ENCODE measurements at places on chromosomes 4 and X.
A peak's percentile ranks its signal among the peaks of the same experiment; 100 is the strongest.

- no peak for DNase-seq
These were observed 46.9 kb upstream of the SYTL5 start for GRCh38 chrX:37959212-37960021.

DNA sequence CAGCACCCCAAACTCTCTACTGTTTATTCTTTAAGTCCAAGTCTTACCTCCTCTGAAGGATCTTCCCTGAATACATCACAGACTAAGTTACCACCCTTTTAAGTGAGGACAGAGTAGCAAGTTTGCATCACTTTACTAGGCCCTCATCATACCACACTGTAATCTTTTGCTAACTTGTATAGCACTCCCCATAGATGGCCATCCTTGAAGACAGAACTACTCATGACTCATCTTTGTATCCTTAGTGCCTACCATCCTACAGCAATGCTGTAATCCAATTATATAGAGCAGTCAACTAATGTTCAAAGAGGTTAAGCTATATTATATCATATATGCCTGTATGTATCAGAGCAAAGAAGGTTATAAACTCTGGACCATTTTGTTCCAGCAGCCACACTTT lies 101.4 kb downstream of the ADAMTS3 start:
- DNase-seq = no peak

DNA sequence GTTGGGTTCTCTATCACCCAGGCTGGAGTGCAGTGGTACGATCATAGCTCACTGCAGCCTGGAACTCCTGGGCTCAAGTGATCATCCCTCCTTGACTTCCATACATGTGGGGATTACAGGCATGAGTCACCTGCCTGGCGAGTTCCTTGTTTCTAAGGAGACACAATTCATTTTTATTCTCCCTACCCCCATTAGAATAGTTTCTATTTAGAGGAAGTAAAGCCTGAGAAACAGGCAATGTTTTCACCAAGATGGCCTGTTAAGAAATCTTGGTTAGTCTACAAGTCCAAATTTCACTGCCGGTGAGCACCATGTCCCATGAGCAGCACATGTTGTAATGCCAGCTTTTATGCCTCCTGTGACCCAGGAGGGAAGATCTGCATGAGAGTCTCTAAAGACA lies 5.7 kb downstream of the CYBB start:
- no peak for DNase-seq

DNA sequence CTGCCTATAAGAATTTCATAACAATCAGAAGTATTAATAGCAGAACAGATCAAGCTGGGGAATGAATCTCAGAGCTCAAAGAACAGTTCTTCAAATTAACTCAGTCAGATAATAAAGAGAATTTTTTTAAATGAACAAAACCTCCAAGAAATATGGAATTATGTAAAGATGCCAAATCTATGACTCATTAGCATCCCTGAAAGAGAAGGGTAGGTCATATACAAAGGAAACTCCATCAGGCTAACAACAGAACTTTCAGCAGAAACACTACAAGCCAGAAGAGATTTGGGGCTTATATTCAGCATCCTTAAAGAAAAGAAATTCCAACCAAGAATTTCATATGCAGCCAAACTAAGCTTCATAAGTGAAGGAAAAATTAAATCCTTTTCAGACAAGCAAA lies 28.6 kb downstream of the CBR4 start:
- DNase-seq = no peak

- DNase-seq = no peak
These were observed 37.9 kb downstream of the CUL4B start for GRCh38 chrX:120522820-120523219.

DNA sequence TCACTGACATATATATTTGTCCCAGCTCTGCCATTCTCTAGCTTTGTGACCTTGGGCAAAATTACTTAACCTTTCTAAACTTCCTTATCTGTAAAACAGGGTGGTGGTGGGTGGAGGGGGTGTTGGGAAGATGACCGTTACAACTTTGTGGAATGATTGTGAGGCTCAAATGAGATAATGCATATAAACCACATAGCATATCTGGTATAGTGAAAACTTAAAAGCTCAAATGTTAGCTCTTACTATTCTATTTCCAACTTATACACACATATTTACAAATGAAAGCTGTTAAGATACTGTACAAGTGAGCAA lies 52.9 kb upstream of the HPRT1 start:
- DNase-seq = no peak

DNA sequence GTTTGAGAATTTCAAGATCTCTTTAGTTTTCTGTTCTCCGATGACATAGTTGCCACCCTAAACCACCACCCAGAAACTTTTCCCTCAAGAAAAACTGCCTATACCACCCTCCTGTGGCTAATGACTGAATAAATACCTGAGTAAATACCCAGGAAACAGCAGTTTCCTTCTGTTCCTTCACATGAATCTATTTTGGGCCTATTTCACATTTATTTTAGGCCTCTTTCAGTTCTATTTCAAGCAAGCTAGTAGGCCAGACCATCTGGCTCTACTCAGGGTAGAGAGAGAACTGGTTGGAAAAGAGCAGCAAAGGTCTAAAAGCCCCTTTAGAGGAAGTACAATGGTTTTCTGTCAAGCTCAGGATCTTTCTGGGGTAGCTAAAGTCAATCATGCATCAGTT lies 23.4 kb downstream of the ARHGEF9 start:
- no peak for DNase-seq

- no peak for DNase-seq
These were observed 24.6 kb downstream of the NYX start for GRCh38 chrX:41471786-41472185.

DNA sequence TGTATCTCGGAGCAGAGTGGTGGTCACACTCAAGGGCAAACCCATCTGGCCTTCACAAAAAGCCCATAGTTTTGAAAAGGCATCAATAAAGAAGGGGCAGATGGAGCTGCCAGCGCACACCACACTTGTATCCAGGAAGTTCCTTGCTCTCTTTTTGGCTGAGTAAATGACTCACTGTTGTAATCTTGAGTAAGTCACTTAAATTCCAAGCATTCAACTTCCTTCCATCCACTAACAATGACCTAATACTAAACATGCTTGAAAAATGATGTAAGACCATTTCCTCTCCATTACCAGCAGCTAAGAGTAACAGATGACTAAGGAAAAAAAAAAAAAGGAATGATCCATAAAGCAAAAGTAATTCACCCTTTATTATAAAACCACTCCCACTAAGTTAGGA lies 32.4 kb upstream of the MYOZ2 start:
- peak; percentile 84 for DNase-seq

DNA sequence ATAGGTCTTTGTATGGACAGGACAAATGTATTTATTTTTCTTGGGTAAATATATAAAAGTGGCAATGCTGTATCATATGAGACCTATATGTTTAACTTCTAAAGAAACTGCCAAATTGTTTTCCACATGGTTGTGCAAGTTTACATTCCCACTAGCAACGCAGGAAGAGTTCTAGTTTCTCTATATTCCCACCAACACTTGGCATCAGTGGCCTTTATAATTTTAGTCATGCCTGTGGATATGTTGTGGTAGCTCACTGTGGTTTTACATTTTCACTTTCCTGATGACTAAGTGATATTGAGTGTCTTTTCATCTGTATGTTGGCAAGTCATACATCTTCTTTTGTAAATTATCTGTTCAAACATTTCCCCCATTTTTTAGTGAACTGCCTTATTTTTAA lies 126.0 kb downstream of the EMCN start:
- DNase-seq = peak; percentile 28

- DNase-seq = no peak
These were observed 132.3 kb upstream of the VCX3A start for GRCh38 chrX:6667048-6667768.

DNA sequence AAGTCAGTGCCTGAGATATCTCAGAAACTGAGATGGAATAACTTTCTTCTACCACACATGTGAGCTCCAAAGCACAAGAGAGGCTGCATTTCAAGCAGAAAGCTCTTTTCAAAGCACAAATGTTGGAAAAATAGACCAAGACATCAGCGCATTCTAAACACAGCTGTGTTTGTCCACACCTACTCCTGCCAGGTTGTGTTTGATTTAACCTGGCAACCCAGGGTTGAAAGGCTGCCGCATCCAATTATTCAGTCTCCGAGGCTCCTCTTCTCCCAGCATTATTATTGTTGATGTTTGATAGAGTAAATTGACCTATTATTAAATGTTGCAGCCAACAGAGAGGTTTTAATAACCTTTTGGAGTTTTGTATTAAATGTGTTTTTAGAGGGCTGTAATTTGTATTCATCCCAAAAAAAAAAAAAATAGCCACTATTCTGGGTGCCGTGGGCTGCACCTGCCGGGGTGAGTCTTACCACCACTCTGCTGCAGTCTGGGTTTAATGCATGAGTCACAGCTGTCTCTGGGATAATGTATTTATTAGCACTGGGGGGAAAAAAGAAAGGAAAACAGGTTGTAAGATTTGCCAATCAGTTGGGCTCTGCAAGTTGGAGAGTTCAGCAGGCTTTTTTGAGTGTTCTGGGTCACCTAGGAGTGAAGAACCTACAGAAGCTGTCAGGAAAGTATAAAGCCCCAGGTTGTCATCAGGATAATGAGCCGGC lies 105.2 kb upstream of the NOCT start:
- DNase-seq = no peak

- DNase-seq = peak; percentile 26
These were observed 36.2 kb downstream of the CT47B1 start for GRCh38 chrX:120839491-120839890.

- DNase-seq = no peak
These were observed 1187.6 kb downstream of the RPA4 start for GRCh38 chrX:98071331-98071730.

GRCh38 chrX:1720836-1721235 lies 106.0 kb downstream of the ASMT start:
- DNase-seq = no peak

DNA sequence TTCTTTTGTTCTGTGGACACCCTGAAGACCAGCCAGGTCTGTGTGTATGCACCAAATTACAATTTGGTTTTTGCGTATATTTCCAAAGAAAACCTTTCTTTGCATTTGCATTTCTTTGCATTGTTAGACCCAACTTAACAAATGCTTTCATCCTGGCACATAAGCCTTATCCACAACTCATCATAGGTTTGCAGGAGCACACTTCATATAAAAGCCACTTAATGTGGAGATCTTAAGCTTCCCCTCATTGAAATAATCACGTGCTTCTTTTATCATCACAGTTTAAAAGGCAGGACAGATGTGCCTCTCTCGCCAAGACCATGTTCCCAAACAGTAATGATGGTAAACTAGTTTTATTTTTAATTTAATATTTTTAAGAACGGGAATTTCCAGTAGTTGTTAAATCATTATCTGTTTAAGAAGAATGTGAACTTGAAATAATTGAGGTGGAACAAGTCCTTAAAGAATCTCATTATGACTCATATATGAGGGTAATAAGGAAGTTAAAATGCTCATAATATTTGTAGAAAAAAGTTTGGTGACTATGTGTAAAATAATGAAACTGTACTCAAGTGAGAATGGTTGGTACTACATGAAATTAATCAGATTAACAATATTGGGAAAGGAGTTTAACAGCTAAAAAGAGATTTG lies 65.5 kb downstream of the GLRA3 start:
- no peak for DNase-seq

DNA sequence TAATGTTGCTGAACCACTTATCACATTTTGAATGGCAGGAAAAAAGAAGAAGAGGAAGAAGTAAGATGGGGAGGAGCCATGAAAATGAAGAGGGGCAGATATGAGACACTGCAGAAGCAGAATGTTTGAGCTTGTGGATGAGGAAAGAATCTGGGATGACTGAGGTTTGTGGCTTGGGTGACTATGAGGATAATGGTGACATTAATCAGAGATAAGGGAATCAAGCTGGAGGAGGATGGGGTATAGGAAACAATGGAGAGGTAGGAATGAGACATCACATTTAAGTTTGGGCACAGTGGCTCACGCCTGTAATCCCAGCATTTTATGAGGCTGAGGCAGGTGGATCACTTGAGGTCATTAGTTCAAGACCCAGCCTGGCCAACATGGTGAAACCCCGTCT lies 19.1 kb upstream of the PHF8 start:
- DNase-seq = no peak
